ENCODE measurements at places on chromosomes 16 and 17.

- DNase-seq = no peak
Observed at GRCh38 chr16:85531516-85531915, 81.6 kb upstream of the GSE1 start.

DNA sequence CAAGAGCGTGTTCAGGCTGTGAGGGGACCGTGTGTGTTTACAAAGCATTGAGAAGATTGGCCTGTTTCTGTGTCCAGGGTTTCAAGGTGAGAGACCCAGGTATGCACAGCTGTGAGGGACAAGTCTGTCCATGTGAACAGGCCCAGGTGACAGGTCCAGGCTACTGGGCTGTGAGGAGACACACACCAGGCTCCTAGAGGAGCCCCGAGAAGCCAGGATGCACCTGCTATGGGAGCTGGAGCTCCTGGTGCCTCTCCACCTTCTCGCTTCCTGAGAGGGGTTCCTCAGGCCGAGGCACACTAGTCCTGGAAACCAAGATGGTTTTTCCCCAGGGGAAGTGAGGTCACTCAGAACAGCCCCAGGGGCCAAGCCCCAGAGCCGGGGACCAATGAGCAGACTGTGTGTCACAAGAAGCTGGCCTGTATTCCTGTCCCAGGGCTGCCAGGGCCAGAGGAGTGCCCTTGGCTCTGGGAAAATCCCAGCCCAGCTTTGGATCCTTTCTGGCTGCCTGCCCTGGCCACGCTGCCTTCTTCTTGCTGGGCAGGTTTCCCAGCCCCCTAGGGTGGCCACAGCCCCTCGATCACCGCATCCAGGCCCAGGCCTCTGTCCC, 153.4 kb upstream of the PLCG2 start:
- DNase-seq = peak; percentile 78

DNA sequence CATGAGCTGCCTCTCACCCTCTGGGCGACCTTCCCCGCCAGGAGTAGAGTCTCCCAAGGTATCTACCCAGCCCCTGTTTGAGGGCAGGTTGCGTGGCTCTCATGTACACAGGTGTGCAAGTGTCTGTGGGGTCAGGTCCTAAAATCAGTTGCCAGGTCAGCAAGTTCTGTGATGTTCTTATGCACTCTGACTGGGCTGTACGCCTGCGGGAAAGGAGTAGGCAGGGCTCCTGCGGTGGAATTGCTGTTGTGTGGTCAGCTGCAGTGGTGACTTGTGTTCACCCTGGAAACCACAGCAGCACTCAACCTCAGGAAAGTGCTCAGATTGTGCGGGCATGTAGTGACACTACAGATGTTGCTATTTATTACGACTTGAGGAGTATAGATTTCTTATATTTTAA, 19.4 kb downstream of the NARF start:
- DNase-seq = no peak

DNA sequence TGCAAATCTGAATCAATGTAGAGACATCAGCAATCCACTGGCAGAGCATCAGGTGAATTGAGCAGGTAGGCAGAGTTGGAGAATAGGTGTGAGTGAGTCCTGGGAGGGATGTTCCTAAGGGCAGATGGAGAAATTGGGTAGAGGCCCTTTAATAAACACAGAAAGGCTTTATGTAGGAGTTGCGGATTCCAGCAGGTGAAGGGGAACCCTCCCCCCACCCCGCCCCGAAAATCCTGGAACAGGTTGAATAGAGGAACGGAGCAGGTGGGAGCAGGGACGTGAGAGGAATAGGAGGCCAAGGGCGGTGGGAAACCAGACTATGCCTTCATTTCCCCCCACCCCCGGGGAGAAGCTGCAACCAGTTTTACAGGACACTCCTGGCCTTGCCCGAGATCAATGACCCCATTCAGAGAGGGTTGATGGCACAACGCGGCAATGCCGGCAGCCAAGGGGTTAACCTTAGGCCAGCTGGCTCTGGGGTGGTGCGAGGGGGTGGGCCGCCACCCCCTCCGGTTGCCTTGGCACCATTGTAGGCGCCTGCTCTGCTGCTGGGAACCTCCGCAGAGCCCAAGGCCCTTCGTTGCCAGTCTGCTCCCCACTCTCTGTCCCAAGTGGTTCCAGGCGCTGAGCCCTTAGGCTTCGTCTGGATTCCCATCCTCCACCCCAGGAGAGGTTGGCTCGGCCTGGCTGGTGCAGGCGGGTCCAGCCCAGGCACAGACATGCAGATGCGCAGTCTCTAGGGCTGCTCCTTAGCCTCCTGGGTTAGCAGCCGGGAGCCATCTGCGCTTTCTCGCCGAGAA, 814 bp upstream of the RUNDC3A start:
- DNase-seq = no peak

GRCh38 chr16:82055728-82056549, 20.9 kb downstream of the HSD17B2 start:
- no peak for DNase-seq

GRCh38 chr17:13435230-13435629, 166.5 kb downstream of the HS3ST3A1 start:
- DNase-seq = no peak

DNA sequence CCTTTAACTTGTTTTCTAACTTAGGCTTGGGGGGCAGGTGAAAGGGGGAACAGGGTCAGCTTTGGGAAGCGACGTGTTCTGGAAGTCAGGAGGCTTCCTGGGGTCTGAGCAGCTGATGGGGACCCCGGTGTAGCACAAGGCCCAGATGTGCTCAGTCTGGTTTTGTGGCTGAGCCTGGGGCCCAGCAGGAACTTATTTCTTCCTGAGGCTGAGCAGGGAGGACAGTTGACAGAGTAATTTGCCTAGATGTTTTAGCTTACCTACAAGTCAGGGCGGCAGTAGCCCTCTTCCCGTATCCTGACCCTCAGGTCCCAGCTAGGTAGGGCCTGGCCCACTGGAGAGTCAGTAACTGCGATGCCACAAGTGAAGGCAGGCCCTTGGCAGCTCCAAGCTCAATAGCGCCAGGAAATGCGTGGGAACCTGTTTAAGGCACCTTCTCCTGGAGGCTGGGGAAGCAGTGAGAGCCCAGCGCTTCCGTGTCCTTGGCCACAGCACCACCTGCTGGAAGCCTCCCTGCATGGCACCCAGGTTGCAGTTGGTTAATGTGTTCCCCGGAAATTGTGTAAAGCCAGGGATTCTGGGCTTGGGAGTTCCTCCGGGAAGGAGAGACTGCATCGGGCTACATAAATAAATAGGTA, 5.2 kb downstream of the CCR7 start:
- peak; percentile 92 for DNase-seq

GRCh38 chr17:79991140-79991923, 44.3 kb downstream of the TBC1D16 start:
- peak; percentile 88 for DNase-seq

- no peak for DNase-seq
Observed at GRCh38 chr17:13646969-13647542, 45.3 kb upstream of the HS3ST3A1 start.

DNA sequence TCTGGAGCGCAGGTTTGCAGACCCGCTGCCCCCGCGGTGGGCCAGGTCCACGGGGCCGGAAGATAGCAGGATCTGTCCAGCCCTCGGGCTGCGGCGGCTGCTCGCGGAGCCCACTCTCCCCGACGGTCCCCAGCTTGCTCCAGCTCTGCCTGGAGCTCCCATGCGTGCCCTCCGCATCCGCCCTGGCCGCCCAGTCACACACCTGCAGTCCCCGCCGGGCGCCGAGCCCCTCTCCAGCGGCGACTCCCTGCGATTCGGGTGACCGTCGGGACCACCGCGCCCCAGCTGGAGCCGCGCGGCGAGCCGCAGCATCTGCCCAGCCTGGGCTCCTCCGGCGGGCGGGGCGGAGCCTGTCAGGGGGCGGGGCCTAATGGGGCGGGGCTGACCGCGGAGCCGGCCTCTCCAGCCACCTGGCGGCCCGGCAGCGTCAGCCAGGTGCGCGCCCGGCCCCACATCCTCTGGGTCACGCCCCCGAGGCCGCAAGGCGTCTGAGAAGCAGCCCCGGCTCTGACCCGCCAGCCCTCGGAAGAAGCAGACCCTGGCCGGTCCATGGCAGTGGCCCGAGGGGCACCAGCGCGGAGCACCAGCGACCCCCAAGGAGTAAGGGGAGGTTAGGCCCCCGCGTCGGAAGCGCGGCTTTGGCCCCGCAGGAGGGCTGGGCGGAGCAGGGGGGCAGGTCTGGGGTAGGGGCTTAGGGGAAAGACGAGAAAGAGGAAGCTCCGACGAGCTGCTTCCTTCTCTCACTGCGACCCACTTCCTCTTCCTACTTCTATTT, at the start of gene PIK3R5:
Gene PIK3R5, minus strand, starts transcription at position 314 of the 775 bp plus-strand sequence. CDS start 54,213 bp downstream, outside the sequence.
- DNase-seq = no peak

DNA sequence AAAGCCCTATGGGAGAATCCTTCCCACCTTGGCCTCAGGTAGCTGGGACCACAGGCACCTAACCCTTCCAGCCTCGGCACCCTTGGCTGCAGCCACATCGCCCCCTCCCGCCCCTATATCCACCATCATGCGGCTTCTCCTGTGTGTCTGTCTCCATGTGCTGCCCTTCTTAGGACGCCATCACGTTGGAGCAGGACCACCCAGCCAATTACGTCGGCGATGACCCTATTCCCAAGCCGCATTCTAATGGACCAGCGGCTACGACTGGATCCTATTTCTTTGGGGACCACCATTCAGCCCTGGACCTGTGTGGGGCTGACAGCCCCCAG, 3.3 kb upstream of the CCDC57 start:
- no peak for DNase-seq

GRCh38 chr16:1177750-1178149, 24.8 kb downstream of the CACNA1H start:
- no peak for DNase-seq

- DNase-seq = no peak
Observed at GRCh38 chr17:45048795-45049563, 2.5 kb downstream of the DCAKD start.

DNA sequence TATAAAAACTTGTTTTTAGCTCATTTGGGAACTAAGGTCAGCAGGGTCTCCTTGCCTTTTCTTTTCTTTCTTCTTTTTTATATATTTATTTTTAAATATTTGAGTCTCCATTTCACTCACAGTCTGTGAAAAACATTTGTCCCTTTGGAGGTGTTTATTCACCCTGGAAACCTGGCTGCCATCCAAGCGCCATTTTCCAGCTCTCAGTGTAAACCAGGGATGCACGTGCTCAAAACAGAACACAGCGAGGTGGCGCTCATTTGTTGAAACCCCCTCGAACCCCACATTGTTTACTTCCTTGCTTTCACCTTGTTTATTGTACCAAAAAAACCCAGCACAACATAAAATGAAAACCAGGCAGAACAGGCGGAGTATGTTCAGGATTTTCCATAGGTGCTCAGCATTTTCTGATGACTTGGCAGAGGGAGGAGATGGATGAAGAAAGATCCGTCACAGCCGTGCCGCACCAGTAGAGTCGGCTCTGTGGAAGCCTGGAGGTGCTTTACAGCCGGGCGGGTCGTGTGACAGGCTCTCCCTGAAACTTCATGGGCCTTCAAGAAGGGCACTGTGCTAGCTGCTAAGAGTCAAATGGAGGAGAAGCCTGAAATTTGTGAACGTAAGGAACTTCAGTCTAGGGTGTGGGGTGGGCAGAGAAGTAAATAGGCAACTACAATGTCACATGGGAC, 284.4 kb downstream of the FOXL1 start:
- DNase-seq = no peak

DNA sequence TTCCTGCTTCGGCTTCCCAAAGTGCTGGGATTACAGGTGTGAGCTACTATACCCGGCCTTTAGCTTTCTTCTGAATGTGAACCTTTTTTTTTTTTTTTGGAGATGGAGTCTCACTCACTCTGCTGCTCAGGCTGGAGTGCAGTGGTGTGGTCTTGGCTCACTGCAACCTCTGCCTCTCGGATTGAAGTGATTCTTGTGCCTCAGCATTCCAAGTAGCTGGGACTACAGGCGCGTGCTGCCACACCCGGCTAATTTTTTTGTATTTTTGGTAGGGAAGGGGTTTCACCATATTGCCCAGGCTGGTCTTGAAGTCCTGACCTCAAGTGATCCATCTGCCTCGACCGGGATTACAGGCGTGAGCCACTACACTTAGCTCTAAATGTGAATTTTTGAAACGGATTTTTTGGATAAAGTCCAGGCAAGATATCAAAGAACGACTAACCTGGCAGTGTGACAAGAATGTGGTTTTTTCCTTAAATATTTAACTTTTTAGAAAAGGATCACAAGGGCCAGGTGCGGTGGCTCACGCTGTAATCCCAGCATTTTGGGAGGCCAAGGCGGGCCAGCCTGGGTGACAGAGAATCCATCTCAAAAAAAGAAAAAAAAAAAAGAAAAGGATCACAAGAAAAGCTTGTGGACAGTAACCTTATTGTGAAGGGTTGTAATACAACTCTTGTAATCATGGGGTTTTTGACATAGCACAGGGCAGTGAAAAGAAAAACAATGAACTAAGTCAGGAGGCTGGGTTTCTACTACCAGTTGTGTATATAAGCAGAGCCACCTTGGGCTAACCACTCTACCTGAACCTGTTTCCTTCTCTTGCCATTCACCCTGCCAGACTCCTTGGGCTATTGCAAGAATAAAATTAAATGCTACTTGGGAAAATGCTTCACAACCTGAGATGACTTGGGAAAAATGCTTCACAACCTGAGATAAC, 6.2 kb downstream of the BRCA1 start:
- DNase-seq = no peak

DNA sequence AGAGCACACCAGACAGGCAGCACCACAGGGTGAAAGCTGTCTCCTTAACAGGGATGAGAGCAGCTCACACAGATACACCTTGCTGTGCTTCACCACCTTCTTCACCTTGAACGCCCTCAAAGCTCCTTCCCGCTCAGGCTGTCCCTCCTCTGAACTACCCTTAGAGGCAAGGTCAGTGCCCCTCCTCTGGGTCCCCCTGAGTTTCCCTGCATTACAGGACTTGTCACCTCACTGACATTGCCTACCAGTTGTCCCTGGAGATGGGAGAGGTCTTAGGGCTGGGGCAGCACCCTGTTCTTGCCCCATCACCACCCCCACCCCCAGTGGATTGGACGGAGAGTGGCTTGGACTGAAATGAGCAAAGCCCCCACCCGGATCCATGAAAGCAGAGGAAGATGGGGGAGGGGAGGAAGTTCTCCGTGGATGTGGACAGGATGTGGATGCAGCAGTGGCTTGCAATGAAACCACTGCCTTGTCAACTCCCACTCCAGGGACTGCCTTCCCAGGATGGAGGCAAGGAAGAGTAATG, 73.2 kb upstream of the CDH5 start:
- peak; percentile 28 for DNase-seq

DNA sequence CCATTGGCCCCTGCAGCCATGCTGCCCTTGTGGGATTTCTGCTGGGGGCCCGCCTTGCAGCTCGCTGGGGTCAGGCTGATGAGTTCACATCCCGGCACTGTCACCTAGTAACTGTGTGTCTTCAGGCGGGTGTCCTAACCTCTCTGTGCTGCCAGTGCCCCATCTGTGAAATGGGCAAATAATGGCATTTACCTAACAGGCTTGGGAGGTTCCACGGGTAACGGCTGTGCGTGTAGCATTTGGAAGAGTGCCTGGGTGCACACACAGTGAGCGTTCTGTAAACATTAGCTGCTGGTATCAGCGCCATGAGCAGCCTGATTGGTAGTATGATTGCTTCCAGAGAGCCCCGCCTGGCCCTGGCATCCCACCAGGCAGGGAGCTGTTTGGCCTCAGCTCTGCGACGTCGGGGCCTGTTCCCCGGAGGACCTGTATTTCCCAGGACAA, 167.3 kb upstream of the GSE1 start:
- DNase-seq = no peak

- DNase-seq = no peak
Observed at GRCh38 chr17:4006165-4006589, 41.9 kb upstream of the ATP2A3 start.

Data from left lobe of liver (tissue), 2 donors.